Stimulated activated CD8-positive, alpha-beta memory T cell treated with anti-CD3 and anti-CD28 coated beads, Interleukin-2, amount 100 ng/mL, for 1 hour (primary cell): ENCODE measurements at places on chromosomes 5 and 9.
A peak's percentile ranks its signal among the peaks of the same experiment; 100 is the strongest.

- no peak for DNase-seq
Measured at GRCh38 chr9:105510024-105510423, 47.9 kb upstream of the FKTN start.

GRCh38 chr5:112245656-112246055 lies 173.4 kb downstream of the EPB41L4A start:
- DNase-seq = no peak

DNA sequence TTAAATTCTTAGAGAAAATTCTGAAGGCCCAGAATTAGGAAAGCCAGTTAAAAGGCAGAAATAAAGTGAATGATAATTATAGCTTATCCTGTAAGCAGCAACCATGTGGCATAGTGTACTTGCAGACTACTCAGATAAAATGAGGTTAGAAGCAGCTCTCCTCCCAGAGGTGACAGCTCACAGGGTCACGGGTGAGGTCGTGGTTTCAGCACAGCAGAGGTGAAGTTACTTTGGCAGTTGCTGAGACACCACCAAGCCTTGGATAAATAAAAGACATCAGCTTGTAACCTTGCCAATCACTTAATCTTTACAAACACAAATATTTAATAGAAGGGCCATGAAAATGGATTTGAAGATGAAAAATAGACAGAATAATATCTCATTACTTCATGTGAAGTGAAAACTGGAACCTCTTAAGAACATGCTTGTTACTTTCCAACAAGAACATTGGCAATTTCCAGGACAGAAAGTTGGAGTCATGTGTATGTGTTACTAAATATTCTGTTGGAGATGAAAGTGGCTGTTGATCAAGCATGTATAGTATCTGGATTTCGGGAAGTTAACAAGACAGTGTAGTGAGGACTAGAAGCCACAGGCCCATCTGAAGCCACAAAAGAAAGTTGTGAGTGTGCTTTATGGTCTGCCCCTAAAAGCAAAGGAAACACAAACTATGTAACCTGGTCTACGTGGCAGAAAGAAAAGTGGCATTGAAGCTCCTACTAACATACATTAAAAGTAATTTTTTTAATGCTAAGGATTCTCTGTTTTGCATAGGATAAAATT lies 134.4 kb downstream of the ERCC6L2 start:
- peak; percentile 31 for DNase-seq

DNA sequence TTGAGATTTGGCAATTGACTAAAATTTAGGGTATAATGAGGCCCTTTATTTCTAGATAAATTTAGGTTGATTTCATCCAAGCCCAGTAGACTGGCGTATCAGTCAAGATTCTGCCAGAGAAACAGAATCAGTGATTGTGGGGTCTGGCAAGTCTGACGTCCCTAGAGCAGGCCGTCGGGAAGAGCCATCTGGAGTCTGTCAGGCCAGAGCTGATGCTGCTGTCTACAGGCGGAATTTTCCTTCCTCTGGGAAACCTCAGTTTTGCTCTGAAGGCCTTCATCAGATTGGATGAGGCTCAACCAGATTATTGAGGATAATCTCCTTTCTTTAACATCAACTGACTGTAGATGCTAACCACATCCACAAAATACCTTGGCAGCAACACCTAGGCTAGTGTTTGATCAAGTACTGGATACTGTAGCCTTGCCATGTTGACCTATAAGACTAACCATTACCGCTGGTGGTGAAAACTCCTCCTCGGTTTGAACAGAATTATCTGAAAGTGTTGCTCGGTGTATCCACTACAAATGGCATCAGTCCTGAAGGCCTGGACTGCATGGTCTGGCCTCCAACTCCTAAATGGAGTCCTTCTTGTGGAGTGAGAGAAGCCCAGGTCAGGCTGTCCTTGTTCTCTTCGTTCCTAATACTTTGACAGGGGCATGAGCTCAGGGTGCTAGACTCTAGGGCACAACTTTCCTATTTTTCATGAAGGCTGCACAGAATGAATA lies 83.2 kb upstream of the ANKH start:
- DNase-seq = no peak

DNA sequence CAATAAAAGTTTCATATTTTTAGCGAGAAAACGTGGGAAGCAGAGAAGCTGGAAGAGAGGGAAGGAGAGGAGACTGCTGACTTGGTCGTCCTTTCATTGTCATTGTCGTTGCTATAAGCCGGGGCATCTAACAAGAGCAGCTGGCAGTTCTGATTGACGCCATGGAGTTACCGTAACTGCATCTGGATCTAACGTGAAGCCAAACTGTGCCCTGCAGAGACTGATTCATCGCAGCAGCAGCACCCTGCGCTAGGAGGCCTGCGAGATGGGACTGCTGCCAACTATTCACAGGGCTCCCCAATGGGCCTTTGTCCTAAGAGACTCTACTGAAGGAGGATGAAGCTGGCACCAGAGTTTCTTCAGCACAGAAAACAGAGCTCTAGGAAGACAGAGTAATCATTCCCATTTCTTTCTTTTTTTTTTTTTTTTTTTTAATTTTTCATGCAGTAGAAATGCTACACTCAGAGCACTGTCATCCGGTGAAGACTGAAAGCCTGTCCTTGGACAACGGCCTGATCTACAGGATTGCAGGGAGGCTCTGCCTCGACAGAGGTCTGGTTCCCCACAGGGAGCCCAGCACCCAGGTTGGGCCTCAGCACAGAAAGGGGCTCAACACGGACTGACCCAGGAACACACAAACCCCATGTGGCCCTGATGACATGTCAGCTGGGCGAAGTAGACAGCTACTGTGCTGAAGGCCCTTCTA lies 47.8 kb downstream of the RETREG1 start:
- no peak for DNase-seq

- no peak for DNase-seq
Measured at GRCh38 chr9:76616780-76617179, 147.5 kb upstream of the PCA3 start.

GRCh38 chr9:135186248-135187164 lies 99.0 kb downstream of the OLFM1 start:
- no peak for DNase-seq

DNA sequence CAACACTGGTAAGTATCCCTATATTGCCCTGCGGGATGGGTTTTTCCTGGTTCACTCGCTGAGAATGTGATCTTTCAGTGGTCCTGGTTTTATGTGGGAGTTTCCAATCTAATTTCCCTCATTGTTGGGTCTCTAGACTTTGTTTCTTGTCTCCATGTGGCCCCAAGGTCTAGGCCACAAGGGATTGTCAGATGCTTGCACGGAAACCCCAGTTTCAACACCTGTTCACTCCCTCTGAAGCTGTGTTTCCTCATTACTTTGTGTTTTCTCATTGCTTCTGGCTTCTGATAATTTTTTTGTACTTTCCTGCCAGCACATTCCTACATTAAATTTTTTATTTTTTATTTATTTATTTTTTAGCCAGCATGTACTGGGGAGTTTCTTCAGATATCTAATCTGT lies 191.5 kb downstream of the TTLL11 start:
- no peak for DNase-seq

GRCh38 chr5:76256116-76256889 lies 146.8 kb upstream of the IQGAP2 start:
- peak; percentile 27 for DNase-seq

DNA sequence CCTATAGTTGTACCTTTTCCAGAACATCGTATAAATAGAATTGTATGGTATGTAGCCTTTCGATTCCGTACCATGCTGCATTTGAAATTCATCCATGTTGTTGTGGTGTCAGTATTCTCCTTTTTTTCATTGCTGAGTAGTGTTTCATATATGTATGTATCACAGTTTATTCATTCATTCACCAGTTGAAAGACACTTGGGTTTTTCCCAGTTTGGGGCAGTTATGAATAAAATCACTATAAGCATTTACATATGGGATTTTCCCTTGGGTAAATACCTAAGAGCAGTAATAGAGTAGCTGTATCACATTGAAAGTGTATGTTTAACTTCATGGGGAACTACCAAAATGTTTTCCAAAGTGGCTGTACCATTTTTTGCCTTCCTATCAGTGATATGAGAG lies 16.1 kb upstream of the FKTN start:
- no peak for DNase-seq

DNA sequence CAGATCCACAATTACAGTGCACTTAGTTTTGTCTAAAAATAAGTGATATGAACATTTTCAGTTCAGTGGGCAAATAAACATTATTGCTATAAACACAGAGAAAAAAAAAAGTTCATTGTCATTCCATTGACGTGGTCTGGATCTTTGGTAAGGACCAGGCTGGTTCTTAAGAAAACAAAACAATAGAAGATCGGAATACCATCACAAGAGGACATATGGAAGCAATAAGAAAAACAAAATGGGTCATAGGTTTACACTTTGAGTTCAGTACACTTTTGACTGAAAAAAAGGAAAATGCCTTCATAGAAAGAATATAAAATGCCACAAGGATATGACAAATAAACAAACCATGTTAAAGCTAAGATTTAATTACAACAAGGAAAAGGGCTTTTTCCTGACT lies 289.5 kb upstream of the TYRP1 start:
- no peak for DNase-seq

DNA sequence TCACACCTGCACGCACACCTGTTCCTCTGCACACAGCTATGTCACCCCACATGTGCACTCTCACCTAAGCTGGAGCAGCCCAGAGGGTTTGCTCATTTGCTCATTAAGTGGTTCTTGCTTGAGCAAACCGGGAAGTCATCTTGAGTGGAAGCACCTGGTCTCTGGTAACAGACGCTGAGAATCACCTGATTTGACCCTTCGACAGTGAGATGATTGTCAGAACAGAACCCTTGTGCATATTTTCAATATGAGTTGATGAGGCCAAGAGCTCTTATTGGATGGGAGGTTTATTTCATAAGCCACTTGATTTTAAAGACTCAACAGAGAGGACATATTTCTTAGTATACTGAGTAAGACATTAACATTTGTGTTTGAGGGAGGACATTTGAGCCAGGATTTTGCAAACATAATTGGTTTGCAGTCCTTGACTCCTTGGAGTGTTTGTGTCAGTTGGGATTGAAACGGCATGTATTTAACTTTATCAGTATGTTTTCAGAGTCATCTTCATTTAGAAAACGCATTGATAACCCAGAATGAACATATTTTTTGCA lies 22.1 kb upstream of the LPCAT1 start:
- no peak for DNase-seq

- no peak for DNase-seq
Measured at GRCh38 chr9:123929177-123929869, 603 bp downstream of the DENND1A start.

GRCh38 chr5:87231037-87231808 lies 36.5 kb upstream of the RASA1 start:
- DNase-seq = no peak

DNA sequence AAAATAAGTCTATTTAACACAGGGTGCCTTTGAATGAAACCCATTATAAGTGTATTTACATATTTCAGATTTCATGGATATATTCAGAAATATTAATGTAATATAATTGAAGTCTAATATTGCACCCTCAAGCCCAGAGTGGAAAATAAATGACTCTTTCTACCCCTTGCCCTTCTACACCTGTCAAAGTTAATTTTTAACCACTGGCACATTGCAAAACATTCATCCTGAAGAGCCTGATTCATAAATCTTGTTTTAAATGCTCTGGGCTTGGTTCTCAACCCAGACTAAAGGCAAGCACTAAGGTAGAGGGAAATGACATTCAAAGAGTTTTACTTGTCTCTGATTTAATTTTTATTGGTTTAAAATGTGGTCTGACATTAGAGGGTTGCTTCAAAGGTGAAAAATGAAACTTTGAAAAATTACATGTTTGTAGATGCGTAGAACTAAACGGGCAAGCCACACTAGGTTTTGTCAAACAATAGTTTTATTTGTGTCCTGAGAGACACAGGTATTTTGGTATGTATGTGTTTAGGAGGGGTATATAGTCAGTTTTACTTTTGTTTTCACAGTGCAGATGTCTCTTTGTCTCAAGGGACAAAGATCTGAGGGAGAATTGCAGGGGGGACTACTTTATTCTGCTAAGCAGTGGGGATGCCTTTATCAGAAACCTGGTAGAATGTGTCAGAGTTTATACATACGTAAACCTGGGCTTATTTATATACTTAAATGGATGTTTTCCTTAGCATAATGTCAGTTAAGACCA lies 69.7 kb downstream of the PIK3R1 start:
- no peak for DNase-seq

- no peak for DNase-seq
Measured at GRCh38 chr5:72494623-72495124, 12.5 kb downstream of the ZNF366 start.

DNA sequence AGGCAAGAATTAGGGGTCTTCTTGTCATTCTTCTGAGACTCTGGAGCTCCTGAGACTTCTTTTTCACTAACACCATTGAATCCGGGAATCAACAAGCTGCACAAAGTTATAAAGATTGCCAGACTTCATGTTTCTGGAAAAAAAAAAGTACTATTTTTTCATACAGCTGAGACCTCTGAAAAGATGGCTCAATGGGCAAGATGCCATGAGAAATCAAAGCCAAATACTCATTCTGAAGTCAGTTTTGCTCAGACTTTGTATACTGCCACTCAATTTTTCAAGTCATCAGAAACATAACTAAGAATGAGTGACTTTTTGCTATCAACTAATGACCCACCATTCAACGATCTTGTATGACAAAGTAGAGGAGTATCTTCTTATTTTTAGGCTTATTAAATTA lies 512.0 kb downstream of the RAB3C start:
- DNase-seq = no peak

GRCh38 chr9:127561491-127562278 lies 50.4 kb upstream of the STXBP1 start:
- DNase-seq = no peak

GRCh38 chr5:76790632-76791290 lies 28.1 kb upstream of the F2RL1 start:
- DNase-seq = no peak

- DNase-seq = no peak
Measured at GRCh38 chr5:57174890-57175510, 1.1 kb downstream of the GPBP1 start.

- no peak for DNase-seq
Measured at GRCh38 chr5:61519728-61520277, 187.7 kb downstream of the ZSWIM6 start.
